ENCODE measurements at places on chromosomes 4 and X. TPM values are rescaled to one million over a fixed set of nuclear protein-coding genes. Genes with fewer than 3 reads are reported as not detected.

The FGD1 gene
- total RNA-seq, result 8.1 TPM

The CXorf65 gene
- not detected for total RNA-seq

The TCEAL7 gene
- total RNA-seq, result 15.7 TPM

DNA sequence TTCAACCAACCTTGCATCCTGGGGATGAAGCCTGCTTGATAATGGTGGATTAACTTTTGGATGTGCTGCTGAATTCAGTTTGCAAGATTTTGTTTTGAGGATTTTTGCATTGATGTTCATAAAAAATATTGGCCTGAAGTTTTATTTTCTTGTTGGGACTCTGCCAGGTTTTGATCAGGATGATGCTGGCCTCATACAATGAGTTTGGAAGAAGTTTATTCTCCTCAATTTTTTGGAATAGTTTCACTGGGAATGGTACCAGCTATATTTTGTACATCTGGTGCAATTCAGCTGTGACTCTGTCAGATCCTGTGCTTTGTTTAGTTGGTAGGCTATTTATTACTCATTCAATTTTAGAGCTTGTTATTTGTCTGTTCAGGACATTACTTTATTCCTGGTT lies 340.3 kb upstream of the TRAM1L1 start:
- H3K4me3 ChIP-seq, result no peak overlapping the region
- no peak overlapping the region for H3K27ac ChIP-seq
- no peaks in the 10 kb centered on the region for H3K4me1 ChIP-seq

GRCh38 chrX:5733501-5733900 lies 495.2 kb downstream of the NLGN4X start:
- no peak overlapping the region for H3K4me3 ChIP-seq
- no peaks in the 10 kb centered on the region for H3K27me3 ChIP-seq
- no peak for DNase-seq
- H3K27ac ChIP-seq, result no peak overlapping the region
- no peaks in the 10 kb centered on the region for H3K4me1 ChIP-seq

GRCh38 chr4:4407299-4408131 lies 20.6 kb downstream of the NSG1 start:
- no peak overlapping the region for H3K27ac ChIP-seq
- no peaks in the 10 kb centered on the region for H3K36me3 ChIP-seq
- no peak for DNase-seq
